Small intestine (tissue), 16 donors: ENCODE measurements at places on chromosomes 6 and 20.

DNA sequence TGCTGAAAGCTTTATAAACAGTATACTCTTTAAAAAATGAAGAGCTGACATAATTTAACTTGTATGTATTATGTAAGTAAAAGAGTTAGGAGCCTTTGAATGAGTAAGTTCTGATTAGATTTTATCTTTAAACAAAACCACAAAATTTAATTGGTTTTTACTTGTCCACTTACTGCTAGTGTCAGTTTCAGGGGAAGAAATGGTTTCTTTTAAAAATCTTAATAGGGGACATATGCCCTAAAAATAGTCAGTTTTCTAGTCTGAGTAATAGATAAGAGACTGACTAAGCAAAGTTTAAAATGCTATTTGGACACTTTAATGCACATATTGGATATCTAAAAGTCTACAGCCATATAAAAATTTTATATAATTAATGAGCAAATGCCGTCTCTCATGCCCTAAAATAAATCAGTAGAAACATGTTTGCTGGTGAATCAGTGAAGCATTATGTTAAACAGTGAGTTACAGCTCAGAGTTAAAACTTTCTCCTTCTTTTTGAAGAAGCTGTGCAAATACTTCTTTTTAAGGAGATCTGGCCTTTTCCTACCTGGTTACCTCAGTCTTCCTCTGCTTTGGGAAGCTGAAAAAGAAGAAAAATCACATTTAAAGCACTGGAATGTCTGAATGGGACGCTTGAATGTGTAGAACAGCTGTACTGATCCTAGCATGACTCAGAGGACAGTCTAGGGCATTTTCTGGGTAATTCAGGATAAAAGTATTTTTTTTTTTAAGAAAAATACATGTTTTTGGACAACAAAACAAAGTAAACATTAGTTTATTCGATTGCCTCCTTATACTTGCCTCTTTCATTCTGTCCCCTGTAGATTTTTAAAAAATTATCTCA is 55.3 kb downstream of the CDH26 start:
- no peak overlapping the region for H3K27ac ChIP-seq
- DNase-seq = no peak
- no peaks in the 10 kb centered on the region for H3K4me1 ChIP-seq
- no peaks in the 10 kb centered on the region for H3K36me3 ChIP-seq
- no peaks in the 10 kb centered on the region for H3K27me3 ChIP-seq

DNA sequence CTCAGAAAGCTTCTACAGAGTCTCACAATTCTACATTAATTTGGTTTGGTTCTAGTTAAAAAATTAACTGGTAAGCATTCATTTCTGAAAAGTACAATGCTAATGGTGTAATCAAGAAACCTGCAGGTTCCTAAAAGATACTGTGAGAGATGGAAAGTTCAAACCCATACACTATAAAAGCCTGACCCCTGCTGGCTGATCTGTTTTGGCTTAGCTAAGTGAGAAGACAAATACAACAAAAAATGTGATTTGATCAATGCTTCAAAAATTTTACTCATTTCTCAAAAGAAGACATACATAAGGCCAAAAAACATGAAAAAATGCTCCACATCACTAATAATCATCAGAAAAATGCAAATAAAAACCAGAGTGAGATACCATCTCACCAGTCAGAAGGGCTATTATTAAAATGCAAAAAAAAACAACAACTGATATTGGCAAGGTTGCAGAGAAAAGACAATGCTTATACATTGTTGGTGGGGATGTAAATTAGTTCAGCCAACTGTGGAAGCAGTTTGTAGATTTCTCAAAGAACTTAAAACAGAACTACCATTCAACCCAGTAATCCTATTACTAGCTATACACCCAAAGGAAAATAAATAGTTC is 102.8 kb downstream of the MOXD1 start:
- H3K4me3 ChIP-seq = no peak overlapping the region
- no peaks in the 10 kb centered on the region for H3K27me3 ChIP-seq
- H3K27ac ChIP-seq = no peak overlapping the region
- DNase-seq = peak; percentile 57
- H3K4me1 ChIP-seq = no peaks in the 10 kb centered on the region

GRCh38 chr6:167150941-167151549 is 6.7 kb downstream of the GPR31 start:
- no peaks in the 10 kb centered on the region for H3K4me1 ChIP-seq
- H3K4me3 ChIP-seq = no peak overlapping the region
- H3K36me3 ChIP-seq = no peaks in the 10 kb centered on the region
- peaks cover 3% of the 10 kb centered on the region for H3K27me3 ChIP-seq

- H3K36me3 ChIP-seq = no peaks in the 10 kb centered on the region
- no peak for DNase-seq
- H3K4me1 ChIP-seq = no peaks in the 10 kb centered on the region
- H3K27me3 ChIP-seq = no peaks in the 10 kb centered on the region
- no peak overlapping the region for H3K4me3 ChIP-seq
- H3K27ac ChIP-seq = no peak overlapping the region
These were observed 33.2 kb upstream of the OCSTAMP start for GRCh38 chr20:46583411-46584214.

GRCh38 chr6:20137240-20137639 is 75.0 kb downstream of the MBOAT1 start:
- H3K4me3 ChIP-seq = no peak overlapping the region
- no peaks in the 10 kb centered on the region for H3K27me3 ChIP-seq
- no peak overlapping the region for H3K27ac ChIP-seq
- H3K4me1 ChIP-seq = no peaks in the 10 kb centered on the region

GRCh38 chr6:137678451-137678850 is 184.3 kb upstream of the OLIG3 start:
- H3K4me3 ChIP-seq = no peak overlapping the region
- no peaks in the 10 kb centered on the region for H3K36me3 ChIP-seq
- H3K27ac ChIP-seq = no peak overlapping the region
- DNase-seq = no peak
- no peaks in the 10 kb centered on the region for H3K4me1 ChIP-seq

DNA sequence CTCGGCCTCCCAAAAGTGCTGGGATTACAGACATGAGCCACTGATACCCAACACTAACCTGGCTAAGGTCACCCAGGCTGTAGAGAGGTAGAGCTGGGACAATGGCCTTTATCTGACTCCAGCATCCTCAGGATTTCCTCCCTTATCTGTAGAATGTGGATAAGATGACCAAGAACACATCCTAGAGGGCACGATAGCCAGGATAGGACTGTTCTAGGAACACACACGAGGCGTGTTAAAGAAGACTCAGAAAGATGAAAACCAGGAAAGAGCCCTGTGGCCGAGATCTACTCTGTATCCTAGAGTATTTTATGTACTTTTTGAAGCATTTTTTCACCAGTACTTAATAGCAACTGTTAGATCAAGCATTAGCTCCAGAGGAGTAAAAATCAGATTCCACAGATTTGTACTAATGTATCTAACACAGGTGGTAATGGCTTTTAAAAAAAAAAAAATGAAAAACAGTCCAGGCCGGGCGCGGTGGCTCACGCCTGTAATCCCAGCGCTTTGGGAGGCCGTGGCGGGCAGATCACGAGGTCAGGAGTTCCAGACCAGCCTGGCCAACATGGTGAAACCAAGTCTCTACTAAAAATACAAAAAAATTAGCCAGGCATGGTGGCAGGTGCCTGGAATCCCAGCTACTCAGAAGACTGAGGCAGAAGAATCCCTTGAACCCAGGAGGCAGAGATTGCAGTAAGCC is 17.3 kb downstream of the PPP1R10 start:
- H3K36me3 ChIP-seq = peaks cover 29% of the 10 kb centered on the region
- no peak for DNase-seq
- no peak overlapping the region for H3K4me3 ChIP-seq

GRCh38 chr6:123598011-123598410 is 38.7 kb downstream of the TRDN start:
- H3K36me3 ChIP-seq = no peaks in the 10 kb centered on the region
- H3K4me1 ChIP-seq = no peaks in the 10 kb centered on the region
- no peaks in the 10 kb centered on the region for H3K27me3 ChIP-seq
- no peak overlapping the region for H3K4me3 ChIP-seq
- no peak overlapping the region for H3K27ac ChIP-seq

DNA sequence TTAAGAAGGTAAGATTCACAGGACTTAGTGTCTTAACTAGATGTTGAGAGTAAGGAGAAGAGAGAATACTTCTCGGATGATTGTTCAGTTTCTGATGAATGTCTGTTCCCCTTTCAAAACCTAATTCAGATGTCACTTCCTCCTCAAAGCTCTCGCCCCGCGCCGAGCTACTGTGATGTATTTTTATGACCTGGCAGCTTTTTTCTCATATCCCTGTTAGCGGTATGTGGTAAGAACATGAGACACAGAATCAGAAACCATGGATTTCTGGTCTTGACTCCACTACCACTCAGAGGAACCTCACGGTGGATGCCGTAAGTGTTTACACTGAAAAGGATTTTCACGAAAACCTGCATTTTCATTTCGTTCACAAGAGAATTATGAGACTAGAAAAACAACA is 48.4 kb downstream of the CEP43 start:
- DNase-seq = peak; percentile 45
- H3K4me3 ChIP-seq = no peak overlapping the region
- peaks cover 26% of the 10 kb centered on the region for H3K36me3 ChIP-seq
- no peaks in the 10 kb centered on the region for H3K4me1 ChIP-seq
- no peaks in the 10 kb centered on the region for H3K27me3 ChIP-seq
- H3K27ac ChIP-seq = no peak overlapping the region

- no peak for DNase-seq
- H3K27ac ChIP-seq = no peak overlapping the region
- no peaks in the 10 kb centered on the region for H3K36me3 ChIP-seq
- no peaks in the 10 kb centered on the region for H3K4me1 ChIP-seq
- no peak overlapping the region for H3K4me3 ChIP-seq
These were observed 260.2 kb downstream of the BCKDHB start for GRCh38 chr6:80366714-80367113.

DNA sequence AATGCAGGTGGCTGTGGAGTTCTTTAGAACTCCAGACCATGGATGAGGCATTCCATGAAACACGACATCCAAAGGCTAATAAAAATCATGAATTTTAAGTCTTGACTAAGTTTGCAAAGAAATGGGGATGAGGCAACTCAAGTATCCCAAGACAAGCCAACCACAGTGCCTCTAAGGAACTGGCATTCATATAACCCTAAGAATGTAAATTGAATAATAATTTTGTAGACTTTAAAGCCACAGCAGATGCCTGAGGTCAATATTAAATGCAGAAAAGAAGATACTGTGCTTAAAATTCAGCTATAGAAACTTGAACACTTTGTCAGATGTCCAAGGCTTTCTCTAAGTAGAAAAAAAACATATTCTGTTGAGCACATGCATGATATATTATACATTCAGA is 54.5 kb downstream of the TFAP2B start:
- no peaks in the 10 kb centered on the region for H3K27me3 ChIP-seq
- H3K4me3 ChIP-seq = no peak overlapping the region
- H3K36me3 ChIP-seq = no peaks in the 10 kb centered on the region
- no peak overlapping the region for H3K27ac ChIP-seq
- H3K4me1 ChIP-seq = no peaks in the 10 kb centered on the region

- no peak for DNase-seq
- no peaks in the 10 kb centered on the region for H3K36me3 ChIP-seq
- H3K4me3 ChIP-seq = no peak overlapping the region
- H3K27ac ChIP-seq = no peak overlapping the region
- no peaks in the 10 kb centered on the region for H3K4me1 ChIP-seq
These were observed 33.2 kb downstream of the BFSP1 start for GRCh38 chr20:17497821-17498580.

GRCh38 chr6:137102050-137102848 is 57.5 kb upstream of the IL20RA start:
- DNase-seq = no peak
- no peaks in the 10 kb centered on the region for H3K27me3 ChIP-seq
- no peaks in the 10 kb centered on the region for H3K4me1 ChIP-seq
- H3K4me3 ChIP-seq = no peak overlapping the region
- H3K36me3 ChIP-seq = no peaks in the 10 kb centered on the region

GRCh38 chr6:107592806-107593205 is 102.9 kb downstream of the SOBP start:
- H3K27me3 ChIP-seq = no peaks in the 10 kb centered on the region
- no peak overlapping the region for H3K4me3 ChIP-seq

DNA sequence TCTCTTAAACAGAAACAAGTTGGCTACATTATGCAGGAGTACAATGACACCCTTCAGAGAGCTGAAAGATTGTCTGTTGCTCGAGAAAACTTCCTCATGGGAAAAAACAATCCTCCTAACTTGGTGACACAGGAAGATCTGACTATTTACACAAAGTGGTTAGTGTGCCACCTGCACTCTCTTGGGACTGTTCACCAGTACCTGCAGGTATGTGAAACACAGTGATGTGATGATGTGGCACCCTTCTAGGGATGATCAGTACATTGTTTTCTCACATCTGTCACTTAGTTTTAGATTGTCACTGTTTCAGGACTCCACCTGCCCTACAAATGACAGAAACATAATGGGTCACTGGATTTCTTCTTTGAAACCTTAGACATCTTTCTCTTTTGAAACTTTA is 101.8 kb downstream of the CEP57L1 start:
- H3K27ac ChIP-seq = no peak overlapping the region
- no peaks in the 10 kb centered on the region for H3K36me3 ChIP-seq
- H3K27me3 ChIP-seq = no peaks in the 10 kb centered on the region
- DNase-seq = peak; percentile 12
- H3K4me3 ChIP-seq = no peak overlapping the region

- H3K27ac ChIP-seq = no peak overlapping the region
- peaks cover 76% of the 10 kb centered on the region for H3K36me3 ChIP-seq
- no peaks in the 10 kb centered on the region for H3K27me3 ChIP-seq
- H3K4me1 ChIP-seq = peaks cover 6% of the 10 kb centered on the region
These were observed 4.6 kb downstream of the DLK2 start for GRCh38 chr6:43450699-43451131.

- H3K4me1 ChIP-seq = no peaks in the 10 kb centered on the region
- no peaks in the 10 kb centered on the region for H3K36me3 ChIP-seq
- H3K4me3 ChIP-seq = no peak overlapping the region
- H3K27me3 ChIP-seq = peaks cover 30% of the 10 kb centered on the region
- no peak overlapping the region for H3K27ac ChIP-seq
- no peak for DNase-seq
These were observed 79.2 kb downstream of the GCLC start for GRCh38 chr6:53465732-53466131.

- no peak overlapping the region for H3K27ac ChIP-seq
- no peaks in the 10 kb centered on the region for H3K27me3 ChIP-seq
- peak; percentile 16 for DNase-seq
- no peaks in the 10 kb centered on the region for H3K4me1 ChIP-seq
- peaks cover 4% of the 10 kb centered on the region for H3K36me3 ChIP-seq
These were observed 92.9 kb downstream of the FOXC1 start for GRCh38 chr6:1702580-1703051.

GRCh38 chr6:74534465-74535211 is 671.2 kb downstream of the COL12A1 start:
- no peak overlapping the region for H3K4me3 ChIP-seq
- H3K27ac ChIP-seq = peak overlapping the region; percentile 80
- peaks cover 2% of the 10 kb centered on the region for H3K4me1 ChIP-seq
